Tongue (tissue), 3 donors: ENCODE measurements at places on chromosomes 2 and 18. TPM values are rescaled to one million over a fixed set of nuclear protein-coding genes. Genes with fewer than 3 reads are reported as not detected.

DNA sequence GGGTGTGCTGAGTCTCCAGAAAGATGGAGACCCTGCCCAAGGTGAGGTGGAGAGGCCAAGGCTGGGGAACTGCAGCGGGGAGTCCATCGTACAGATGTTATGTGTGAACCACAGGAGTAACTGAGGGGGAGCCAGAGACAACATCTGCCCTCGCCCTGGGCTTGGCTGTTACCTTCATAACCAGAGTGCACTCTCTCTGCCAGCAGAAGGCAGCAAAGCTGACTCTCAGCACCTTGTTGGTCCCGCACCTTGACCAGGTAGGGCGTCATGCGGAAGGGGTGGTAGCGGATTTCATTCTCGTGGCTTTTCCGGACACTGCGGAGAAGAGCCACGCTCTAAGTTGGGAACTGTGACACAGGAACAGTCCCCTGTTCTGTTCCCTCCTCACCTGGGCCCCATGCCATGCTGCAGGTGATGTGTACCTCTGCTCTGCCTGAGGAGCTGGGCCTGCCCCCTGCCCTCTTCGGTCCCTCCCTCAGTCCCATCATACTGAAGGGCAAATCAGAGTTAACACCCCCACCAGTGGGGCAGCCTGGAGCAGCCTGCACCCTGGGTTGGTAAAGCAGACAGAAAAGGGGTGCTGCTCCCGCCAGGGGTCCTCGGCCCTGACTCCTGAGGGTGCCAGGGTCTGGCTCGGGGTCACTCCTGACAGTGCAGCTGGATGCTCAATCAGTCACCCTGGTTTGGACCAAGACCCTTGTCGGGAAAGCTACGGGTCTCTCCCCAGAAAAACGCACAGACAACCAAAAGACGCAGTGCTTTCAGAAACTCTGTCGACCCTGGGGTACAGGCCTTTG is 20.3 kb downstream of the PER2 start:
- DNase-seq = no peak

DNA sequence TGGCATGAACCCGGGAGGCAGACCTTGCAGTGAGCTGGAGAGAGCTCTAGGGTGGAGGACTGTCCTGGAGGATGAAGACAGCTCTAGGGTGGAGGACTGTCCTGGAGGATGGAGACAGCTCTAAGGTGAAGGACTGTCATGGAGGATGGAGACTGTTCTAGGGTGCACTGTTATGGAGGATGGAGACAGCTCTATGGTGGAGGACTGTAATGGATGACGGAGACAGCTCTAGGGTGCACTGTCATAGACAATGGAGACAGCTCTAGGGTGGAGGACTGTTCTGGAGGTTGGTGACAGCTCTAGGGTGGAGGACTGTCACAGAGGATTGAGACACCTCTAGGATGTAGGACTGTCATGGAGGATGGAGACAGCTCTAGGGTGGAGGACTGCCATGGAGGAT is 21.1 kb upstream of the KCNG2 start:
- DNase-seq = no peak

- no peak for DNase-seq
Observed at GRCh38 chr2:19312949-19313348, 45.5 kb downstream of the OSR1 start.

ANKRD23 gene
- 96.8 TPM for total RNA-seq

- DNase-seq = no peak
Observed at GRCh38 chr2:136069773-136070172, 48.2 kb downstream of the CXCR4 start.

- DNase-seq = peak; percentile 88
Observed at GRCh38 chr18:43277164-43277600, at the start of gene SYT4. SYT4 (minus strand) TSS chr18:43277490; CDS start chr18:43277281, 209 bp downstream.

EMILIN1 gene
- total RNA-seq = 82.0 TPM

GRCh38 chr2:35606394-35606793 is 749.2 kb upstream of the CRIM1 start:
- DNase-seq = peak; percentile 2

- no peak for DNase-seq
Observed at GRCh38 chr2:26631401-26632170, 9.6 kb downstream of the CIB4 start.

- DNase-seq = peak; percentile 79
Observed at GRCh38 chr18:74905247-74905646, 303.7 kb downstream of the PTGR3 start.

DNA sequence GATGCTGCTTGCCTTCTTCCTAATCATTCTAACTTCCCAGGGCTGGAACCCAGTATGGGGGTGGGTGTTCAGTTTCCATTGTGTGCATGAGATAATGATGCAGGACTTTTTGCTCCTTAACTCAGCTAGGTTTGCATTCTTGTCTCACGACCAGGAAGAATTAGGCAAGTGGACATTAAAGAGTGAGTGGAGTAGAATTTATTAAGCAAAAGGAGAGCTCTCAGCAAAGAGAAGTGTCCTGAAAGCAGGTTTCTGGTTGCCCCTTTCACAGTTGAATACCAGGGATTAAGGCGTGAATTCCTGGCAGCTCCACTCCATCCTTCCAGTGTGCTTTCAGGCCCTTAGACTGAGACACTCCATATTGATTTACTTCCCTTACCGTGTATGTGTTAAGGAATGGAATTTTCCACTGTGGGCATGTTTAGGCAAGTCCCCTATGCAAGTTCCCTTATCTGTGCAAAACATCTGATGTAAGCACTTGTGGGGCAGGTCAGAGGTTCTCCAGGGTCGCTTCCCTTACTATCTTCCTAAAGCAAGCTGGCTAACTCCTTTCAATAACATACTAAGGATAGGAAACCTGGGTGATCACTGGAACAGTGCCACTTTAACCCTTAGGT is 126.5 kb downstream of the GPR39 start:
- DNase-seq = no peak

- DNase-seq = no peak
Observed at GRCh38 chr18:13614641-13615288, 111.6 kb downstream of the FAM210A start.

- DNase-seq = no peak
Observed at GRCh38 chr2:179764710-179765109, 96.7 kb downstream of the ZNF385B start.

C2orf76 gene
- total RNA-seq = 2.6 TPM
